ENCODE measurements at places on chromosomes 16 and 17.

- DNase-seq = no peak
Measured at GRCh38 chr17:82696916-82697807, 1.3 kb downstream of the RAB40B start.

- no peak for DNase-seq
Measured at GRCh38 chr16:66141885-66142284, 224.6 kb upstream of the CDH5 start.

- no peak for DNase-seq
Measured at GRCh38 chr17:66422186-66422585, 119.8 kb downstream of the PRKCA start.

GRCh38 chr17:35750526-35751395, 2.3 kb downstream of the GAS2L2 start:
- DNase-seq = no peak

DNA sequence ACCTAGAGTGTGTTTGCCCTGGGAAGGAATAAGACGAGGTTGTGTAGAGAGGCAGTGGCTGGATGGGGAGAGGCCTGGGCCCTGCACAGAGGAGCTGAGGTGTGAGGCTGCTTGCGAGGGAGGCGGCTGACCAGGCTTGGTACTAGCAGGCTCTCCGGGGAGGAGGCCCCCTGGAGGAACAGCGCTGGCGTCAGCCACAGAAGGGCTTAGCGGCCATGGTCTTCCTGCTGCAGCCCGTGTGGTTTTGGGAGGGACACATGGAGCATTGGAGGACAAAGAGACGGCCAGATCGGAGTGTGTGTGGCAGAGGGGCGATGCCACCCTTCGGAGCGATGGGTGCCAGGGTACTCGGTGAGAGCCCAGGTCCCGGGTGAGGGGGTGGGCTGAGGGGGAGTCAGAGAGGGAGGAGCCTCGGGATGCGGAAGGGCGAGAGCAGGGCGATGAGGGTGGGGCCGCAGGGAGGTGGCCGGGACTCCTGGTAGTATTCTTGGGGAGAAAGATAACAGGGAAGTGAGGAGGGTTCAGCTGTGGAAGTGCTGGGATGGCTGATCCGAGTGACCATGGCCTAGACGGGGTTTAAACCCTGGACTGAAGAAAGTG, 8.3 kb downstream of the BANP start:
- no peak for DNase-seq

- no peak for DNase-seq
Measured at GRCh38 chr17:79684132-79684985, 46.4 kb upstream of the ENPP7 start.

DNA sequence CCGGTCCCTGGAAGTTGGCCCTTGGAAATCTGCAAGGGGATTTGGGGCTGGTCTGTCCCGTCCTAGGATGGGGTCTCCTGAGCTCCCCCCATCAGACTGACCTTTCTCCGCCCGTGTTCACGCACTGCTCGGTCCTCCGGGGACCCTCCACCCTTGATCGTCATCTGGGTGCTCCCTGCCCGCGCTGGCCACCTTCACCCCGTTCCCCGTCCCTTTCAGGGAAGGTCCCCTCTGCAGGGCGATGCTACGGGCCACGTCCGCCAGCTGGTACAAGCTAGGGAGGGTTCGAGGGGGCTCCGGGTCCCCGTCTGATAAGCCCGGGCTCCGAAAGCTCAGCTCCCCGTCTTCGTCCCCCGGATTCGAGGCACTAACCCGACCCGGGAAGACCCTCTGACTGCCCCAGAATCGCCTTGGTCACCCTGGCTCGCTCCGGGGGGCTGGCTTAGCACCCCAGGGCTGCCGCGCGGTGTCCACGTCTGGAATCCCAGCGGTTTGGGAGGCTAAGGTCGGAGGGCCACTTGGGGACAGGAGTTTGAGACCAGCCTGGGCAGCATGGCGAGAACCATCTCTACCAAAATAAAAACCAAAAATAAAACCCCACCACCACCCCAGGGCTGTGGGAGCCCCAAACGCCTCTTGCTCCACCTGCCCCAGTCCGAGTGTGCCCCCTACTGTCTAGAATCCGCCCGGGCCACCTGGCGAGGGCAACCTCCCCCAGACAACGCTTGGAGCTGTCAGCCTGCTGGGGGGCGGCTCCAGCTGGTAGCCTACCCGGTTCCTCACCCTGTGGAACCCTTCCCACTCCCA, 1.1 kb upstream of the SLC43A2 start:
- peak; percentile 44 for DNase-seq

- no peak for DNase-seq
Measured at GRCh38 chr17:45042346-45043120, 8.9 kb downstream of the DCAKD start.

DNA sequence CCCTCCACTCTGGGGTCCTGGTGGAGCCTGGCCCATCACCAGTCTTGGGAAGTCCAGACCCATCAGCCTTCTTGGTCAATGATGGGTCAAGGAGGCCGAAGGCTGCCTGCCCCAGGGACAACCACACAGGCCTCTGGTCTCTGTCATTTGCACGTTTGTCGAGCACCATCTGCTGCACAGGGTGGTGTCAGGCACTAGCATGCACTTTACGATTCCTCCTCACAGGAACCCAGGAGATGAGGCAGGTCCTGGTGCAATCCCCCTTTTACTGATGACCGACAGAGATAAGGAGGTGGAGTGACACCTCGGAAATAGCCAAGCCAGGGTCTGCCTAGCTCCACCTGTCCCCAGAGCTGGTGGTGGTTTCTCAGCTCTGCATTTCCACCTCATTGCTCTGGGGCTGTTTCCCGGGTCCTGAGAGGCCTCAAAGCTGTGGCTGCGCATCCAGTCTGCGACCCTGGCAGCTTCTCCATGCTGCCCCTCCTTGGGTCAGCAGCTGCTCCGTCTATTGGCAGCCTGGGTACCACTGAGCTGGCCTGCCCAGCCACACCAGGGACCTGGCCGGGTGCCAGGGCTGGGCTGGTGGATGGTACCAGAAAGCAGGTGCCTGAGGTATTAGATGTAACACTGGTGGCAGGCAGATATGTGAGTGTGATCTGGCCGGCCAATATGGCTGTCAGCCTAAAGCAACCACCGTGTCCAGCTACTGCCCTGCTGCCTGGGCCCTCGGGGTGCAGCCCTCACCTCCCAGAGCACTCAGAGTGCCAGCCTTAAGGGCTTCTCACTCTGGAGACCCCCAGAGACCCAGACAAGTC, 10.0 kb downstream of the MMP15 start:
- DNase-seq = no peak

- no peak for DNase-seq
Measured at GRCh38 chr16:47939680-47940079, 216.1 kb downstream of the ABCC12 start.

DNA sequence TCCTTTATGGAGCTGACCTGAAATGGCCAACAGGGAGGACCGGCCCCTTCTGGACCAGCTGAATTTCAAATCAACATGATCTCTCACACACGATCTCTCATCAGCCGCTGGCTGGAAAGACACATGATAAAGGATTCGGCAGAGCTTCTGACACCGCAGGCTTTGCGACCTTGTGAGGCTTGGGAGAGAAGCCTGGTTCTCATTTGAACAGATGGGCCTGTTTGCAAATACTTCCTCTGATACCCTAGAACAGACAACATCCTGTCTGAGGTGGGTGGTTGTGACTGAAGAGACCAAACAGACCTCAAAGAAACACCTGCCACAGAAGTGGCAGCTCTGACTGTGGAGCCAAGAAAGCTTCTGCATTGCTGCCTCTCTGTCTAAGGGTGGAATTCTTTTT, 77.9 kb upstream of the SDK2 start:
- no peak for DNase-seq

- DNase-seq = no peak
Measured at GRCh38 chr16:71453036-71453435, 9.0 kb downstream of the ZNF23 start.

GRCh38 chr17:71176928-71177443, 943.8 kb upstream of the SOX9 start:
- no peak for DNase-seq

GRCh38 chr17:64747938-64748540, 85.9 kb upstream of the SMURF2 start:
- DNase-seq = no peak

DNA sequence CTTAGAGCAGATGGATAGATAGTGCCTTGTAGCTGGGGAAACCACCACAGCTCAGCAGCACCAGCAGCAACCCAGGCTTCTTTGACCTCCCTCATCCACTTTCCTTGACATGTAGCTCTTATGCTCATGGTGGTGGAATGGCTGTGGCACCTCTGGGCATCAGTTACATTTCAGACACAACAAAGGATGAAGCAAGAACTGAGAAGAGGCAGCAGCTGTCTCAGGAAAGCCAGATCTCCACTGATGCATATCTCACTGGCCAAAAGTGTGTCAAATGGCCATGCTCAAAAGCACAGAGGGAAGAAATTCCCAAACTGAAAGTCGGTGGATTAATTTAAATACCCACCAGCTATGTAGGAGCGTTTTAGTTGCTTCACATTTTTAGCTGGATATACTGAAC, 671.4 kb upstream of the SALL1 start:
- no peak for DNase-seq

GRCh38 chr16:67667453-67667816, 821 bp downstream of the C16orf86 start:
- no peak for DNase-seq

DNA sequence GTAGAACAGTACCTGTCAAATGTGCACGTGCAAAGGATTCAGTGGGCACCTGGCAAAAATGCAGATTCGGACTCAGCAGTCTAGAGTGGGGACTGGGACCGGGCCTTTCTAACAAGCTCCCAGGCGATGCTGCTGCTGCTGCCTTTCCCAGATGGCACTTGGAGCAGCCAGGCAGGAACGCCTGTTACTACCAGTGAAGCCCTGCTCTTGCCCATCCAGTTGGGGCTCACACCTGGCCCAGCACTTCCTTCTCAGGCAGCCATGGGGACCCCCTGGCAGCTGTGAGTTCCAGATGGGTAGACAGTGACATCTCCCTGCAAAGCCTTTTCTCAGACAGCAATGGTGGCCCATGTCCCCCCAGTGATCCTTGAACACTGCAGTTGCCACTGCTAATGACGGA, 30.4 kb downstream of the KDM8 start:
- no peak for DNase-seq

- no peak for DNase-seq
Measured at GRCh38 chr17:8332688-8333087, 7.0 kb upstream of the ODF4 start.

DNA sequence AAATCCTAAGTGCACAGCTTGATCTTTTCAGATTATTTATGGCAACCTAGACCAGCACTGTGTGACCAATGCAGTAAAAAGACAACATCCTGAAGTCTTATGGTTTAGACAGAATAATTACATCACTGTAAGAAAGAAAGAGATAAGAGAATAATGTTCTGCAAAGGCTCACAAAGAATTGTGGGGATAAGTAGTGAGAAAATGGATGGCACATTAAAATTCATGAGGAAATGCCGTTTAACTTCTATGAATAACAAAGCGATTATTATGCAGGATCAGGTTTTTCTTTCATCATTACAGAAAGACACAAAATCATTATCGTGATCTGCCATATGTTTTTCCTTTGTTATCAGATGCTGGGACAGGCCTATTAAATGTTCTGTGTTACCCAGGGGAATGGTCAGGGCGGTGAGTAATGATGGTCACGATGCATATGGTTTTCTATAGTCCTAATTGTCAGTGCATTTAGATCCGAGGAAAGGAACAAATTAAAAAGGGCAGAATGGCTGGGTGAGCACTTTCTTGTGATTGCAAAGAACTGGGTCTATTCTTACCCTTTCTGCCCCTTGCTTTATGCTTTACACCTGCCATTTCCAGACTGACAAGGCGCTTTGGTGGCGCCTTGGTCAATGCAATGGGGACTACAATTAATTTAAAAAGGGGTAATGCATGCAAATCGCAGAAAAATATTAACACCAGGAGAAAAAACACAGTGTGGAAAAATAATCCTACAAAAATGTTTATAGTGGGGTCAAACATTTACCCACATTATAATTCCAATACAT, 18.1 kb upstream of the DHX40 start:
- no peak for DNase-seq

DNA sequence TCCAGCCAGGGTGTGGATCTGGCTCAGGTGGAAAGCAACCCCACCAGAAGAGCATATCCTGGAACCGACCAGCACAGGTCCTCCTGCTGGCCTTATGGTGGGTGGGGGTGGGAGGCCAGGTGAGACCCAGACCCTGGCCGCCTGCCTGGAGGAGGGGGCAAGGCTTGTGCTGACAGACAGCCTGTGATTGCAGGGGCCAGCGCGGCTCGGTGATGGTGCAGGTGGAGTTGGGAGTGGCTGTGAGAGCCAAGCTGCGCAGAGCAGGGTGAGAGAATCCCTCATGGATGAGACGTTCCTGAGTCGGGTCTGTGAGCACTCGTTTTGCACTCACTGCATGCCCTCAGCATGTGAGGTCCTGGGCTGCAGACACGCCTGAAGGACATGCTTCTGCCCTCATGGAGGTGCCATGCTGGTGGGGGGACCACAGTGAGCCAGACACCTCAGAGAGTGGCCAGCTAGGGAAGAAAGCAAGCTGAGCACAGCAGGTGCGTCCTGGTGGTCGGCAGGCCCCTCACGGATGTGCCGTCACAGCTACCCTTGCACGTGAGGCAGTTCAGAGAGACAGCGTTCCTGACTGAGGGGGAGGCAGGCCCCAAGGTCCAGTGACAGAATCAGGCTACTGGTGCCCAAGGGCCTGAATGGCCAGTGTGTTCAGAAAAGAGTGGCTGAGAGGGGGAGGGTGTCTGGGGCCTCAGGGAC, 3.8 kb upstream of the KCNJ12 start:
- DNase-seq = no peak

- no peak for DNase-seq
Measured at GRCh38 chr17:43418441-43419374, 19.9 kb downstream of the ARL4D start.

DNA sequence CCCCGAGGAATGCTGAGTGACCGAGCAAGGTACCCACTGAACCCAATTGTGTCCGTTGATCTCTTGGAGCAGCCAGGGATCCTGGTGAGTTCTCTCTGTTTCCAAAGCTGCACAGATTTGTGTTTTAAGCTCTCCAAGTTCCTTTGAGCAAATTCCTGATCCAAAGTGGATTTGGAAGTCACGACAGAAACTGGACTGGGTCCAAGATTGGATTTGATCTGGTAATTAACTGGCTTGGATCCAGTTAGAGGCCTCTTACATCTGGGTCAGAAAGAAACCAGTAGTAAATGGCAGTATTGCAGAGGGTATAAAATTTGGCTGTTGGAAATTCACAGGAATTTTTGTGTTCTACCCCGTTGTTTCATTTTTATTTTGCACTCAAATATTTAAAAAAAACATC, 119.5 kb downstream of the PMP22 start:
- no peak for DNase-seq

DNA sequence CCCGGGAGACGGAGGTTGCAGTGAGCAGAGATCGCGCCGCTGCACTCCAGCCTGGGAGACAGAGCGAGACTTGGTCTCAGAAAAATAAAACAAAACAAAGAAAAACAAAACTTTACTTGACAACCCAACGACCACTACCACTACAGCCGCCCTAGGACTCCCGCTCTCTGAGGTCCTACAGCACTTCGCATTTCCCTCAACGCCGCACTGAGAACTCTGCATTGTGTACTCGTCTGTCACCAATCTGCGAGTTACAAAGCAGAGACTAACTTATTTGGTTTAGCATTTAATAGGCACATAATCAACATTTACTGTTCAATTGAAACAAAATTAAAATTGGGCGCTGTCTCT, 479 bp upstream of the ZNF207 start:
- no peak for DNase-seq

- DNase-seq = peak; percentile 39
Measured at GRCh38 chr17:19513897-19514488, 19.7 kb upstream of the SLC47A1 start.

Data from stimulated activated CD8-positive, alpha-beta memory T cell treated with anti-CD3 and anti-CD28 coated beads, Interleukin-2, amount 100 ng/mL, for 1 hour (primary cell).